ENCODE measurements at places on chromosomes 4 and X.

DNA sequence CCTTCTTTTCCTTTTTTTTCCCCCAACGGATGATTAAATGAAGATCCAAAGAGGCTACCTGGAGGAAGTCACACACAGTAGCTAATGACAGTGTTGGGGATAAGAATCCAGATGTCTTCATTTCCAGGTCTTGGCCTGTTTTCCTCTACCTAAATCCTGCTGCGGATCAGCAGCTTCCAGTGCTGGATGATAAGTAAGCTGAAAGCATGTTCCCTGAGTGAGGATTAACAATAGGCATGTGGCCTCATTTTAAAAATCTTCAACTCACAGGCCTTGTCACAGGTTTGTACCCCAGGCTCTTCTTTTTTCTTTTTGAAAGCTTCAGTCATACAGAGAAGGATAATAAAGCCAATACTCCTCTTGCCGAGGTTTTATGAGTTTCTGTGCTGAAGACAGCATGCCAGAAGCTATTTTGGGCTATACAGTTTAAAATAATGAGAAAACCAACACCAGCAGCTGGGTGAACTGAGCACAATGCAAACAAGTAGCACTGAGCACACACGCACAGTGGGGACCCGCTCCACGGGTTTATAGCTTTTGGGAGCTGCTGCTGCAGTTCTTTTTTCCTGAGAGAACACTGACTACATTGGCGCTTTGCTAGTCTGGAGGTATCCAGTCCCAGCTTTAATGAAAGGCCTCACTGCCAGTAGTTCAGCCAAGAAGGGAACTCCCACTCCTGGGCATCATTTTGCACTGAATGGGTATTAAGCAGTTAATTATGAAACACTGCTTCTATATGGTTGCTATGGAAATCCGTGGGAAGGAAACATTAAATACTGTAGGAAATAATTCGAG lies 184.2 kb upstream of the CTSO start:
- no peak for DNase-seq

DNA sequence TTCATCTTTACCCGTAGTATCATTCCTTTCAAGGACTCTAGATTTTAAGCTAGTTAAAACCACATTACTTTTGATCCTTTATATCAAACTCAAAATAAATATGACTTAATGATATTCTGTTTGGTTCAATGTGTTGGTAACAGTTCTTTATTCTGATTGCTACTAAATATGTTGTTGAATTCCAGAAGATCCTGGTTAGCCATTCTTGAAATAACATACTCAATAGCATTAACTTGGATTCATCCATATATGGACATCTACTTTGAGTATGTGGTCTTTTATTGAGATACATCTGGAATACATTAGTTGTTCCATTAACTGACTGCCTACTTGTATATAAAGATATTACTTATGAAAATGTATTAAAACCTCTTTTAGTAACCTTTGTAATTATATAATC lies 27.5 kb upstream of the PCDH18 start:
- DNase-seq: no peak

DNA sequence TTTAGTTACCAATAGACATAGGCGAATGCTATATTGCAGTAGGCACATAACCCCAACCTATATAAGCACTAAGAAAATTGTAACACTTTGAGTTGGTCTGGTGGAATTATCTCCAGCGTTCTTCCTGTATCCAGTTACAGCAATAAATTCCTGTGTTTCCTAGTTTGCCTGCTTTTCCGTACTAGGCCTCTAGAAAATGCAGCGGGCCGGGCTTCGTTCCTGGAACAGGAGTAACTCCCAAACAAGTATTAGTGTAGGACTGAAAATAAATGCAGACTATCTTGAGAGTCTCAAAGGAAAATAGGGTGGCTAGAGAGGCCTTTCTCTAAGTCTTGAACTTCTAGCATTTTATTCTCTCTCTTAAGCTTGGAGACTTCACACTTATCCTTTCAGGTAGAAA lies 159.8 kb downstream of the OR13H1 start:
- DNase-seq: no peak

GRCh38 chr4:94595880-94596483 lies 144.2 kb downstream of the PDLIM5 start:
- DNase-seq: no peak

GRCh38 chr4:166309286-166309685 lies 436.2 kb downstream of the TLL1 start:
- DNase-seq: no peak

GRCh38 chr4:176592976-176593670 lies 199.6 kb downstream of the VEGFC start:
- no peak for DNase-seq

- no peak for DNase-seq
Measured at GRCh38 chr4:6225469-6225868, 25.1 kb upstream of the JAKMIP1 start.

DNA sequence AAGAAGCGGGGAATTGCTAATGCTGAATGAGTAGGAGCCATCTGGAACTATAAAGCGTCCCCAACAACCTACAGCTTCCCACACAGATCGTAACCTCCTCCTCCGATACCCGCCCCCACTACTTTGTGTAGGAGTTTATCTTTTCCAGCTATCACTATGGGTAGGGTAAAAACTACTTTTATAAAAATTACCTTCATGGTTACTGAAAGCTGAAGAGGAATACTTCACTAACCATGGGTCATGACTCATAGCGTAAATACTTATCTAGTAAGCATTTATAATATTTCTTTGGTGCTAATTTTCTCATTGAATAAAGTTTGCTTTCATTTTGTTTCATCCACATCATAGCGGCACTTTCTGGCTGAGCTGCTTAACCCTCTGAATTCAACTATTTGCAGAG lies 79.4 kb upstream of the TNIP3 start:
- DNase-seq: no peak

DNA sequence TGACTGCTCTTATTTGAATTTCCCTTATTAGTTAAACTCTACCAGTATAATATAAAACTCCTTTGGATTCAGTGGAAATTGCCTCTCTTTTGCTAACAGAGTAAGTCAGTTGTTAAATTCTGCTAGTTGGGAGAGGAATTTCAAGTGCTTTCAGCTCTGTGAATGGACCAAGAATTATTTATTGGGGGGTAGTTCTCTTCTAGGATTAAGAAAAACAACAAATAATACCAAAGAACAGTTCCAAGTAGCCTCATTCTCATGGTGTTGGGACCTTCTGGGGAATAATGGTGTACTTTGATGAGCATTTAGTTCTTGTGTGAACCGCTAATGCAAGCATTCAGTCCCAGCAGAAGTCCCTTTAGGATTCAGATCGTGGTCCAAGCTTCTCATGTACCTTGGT lies 11.6 kb downstream of the SPARCL1 start:
- DNase-seq: no peak

- DNase-seq: no peak
Measured at GRCh38 chr4:43560047-43560446, 667.5 kb downstream of the GRXCR1 start.

DNA sequence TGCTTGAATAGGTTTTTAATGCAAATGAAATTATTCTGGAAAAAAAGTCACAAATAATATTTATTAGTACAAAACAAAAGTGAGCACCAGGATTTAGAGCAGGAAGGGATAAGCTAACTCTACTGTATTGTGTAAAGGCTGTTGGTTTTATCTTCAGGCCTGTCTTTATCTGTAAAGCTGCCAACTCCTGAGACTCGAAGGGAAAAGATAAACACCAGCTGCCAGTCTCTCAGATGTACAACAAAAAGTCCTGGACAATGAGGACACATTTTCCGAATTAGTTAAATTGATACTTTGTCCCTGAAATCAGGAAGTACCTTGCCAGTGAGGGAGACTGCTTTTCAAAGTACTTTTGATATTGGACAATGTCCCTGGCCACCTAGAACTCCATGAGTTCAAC lies 8.8 kb downstream of the DDX60 start:
- DNase-seq: no peak

- DNase-seq: no peak
Measured at GRCh38 chr4:165634766-165635165, 238.3 kb upstream of the TLL1 start.

GRCh38 chr4:112085156-112086035 lies 59.9 kb upstream of the FAM241A start:
- no peak for DNase-seq

DNA sequence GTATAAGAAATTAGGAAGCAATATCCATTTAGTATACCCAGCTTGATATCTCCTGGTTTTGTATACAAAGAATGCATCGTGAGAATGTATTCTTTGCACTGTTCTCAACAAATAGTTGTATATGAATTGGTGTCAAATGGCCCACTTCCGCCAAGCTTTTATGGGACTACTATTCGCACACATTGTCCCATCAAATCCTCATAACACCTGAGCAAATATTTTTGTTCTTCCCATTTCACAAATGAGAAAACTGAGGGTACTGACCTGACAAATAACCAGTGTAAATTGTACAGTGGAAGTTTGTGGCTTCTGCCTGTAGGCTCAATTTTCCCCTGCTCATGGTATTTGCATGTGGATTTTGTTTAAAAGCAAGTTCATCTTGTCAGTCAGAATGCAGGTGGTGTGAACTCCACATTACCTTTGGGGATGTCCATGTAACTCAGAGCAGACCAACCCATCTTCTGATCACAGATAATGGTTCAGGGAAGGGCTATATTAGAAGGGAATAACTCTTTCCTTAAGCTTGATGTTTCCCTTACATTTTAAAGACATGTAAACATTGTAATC lies 51.5 kb upstream of the FAM241A start:
- no peak for DNase-seq

DNA sequence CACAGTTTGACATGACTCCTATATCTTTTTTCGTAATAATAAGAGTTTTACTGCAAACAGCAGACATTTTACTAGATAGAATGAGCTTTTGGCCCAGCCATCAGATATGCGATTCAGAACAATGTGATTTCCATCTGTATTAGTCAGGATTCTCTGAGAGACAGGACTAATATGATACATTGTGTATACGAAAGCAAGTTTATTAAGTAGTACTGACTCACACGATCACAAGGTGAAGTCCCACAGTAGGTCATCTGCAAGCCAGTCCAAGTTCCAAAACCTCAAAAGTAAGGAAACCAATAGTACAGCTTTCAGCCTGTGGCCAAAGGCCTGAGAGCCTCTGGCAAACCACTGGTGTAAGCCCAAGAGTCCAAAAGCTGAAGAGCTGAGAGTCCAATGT lies 24.1 kb downstream of the CXCL8 start:
- no peak for DNase-seq

DNA sequence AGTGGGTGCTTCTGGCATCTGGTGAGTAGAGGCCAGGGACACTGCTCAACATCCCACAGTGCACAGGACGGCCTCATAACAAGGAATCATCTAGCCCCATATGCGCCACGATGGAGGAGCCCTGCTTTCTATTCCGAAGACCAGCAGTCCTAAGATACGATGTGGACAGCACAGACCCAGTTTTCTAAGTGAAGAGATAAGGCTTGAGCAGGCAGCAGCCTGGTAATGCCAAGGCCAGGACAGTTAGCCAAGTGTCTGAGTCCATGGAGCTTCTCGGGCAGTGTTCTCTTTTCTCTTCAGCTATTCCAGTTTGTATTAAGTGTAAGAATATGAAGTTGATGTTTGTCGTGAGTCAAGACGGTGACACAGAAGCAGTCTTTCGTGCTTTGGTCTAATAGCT lies 112.7 kb downstream of the TBL1X start:
- DNase-seq: no peak

GRCh38 chr4:60396341-60397049 lies 803.6 kb upstream of the ADGRL3 start:
- DNase-seq: no peak

GRCh38 chrX:140092121-140092520 lies 126.8 kb upstream of the CXorf66 start:
- DNase-seq: no peak

- DNase-seq: no peak
Measured at GRCh38 chr4:78308517-78308916, 243.1 kb upstream of the ANXA3 start.

GRCh38 chr4:5043579-5043978 lies 7.7 kb upstream of the STK32B start:
- no peak for DNase-seq

GRCh38 chrX:906586-906985 lies 276.0 kb downstream of the SHOX start:
- DNase-seq: no peak

- no peak for DNase-seq
Measured at GRCh38 chr4:185370268-185370949, 25.3 kb downstream of the LRP2BP start.

- no peak for DNase-seq
Measured at GRCh38 chr4:6663596-6664393, 23.3 kb downstream of the MRFAP1 start.

DNA sequence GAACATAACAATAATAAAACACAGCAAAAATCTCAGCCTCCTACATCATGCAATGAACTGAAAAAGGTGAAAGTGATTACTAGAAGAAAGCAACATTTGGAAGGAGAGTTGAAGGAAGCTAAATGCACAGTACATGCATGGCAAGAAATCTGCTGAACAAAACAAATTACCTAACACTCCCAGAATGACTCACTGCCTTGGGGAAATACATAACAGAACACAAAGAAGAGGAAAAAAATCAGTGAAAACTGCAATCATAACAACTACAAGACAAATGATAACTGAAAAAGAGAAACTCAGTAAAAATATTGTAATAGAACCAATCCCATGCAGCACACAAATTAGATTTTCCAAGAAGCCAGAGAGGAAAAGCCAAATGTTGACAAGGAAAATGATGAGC lies 1513.2 kb downstream of the ARAP2 start:
- DNase-seq: no peak

DNA sequence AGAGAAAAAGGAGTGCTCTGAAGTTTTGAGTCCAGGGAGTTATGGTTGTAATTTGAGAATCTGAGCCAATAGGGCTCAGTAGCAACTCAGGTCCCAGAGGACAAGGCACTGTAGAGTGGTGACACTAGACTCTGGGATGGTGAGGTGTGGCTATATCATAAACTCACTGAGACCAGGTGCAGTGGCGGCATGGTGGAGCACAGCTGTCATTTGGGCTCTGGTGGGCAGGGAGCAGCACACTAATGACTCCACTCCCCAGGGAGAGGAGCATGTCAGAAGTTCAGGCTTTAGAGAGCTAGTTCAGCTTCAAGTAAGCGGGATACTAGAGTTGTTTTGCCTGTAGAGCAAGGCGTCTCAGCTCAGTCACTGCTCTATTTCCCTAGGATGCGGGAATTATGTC lies 165.4 kb upstream of the USP38 start:
- DNase-seq: no peak

DNA sequence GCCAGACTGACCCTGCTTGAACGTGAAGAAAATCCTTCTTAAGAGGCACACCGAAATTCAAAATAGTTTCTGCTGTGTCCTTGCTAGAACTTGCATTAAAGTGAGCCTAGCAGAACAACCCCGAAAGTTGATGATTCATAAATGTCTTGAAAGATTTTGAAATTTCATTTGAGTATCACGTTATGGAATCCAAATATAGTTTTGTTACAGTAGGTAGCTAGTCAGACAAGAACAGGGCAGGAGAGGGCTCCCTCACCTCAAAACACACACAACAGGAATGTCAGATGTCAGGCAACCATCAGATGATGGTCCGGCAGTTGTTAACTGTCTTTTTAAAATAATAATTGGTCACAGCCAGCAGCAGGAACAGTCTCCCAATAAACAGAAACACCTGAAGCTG lies 259.6 kb upstream of the GNPDA2 start:
- no peak for DNase-seq

- DNase-seq: no peak
Measured at GRCh38 chr4:2135083-2135482, 76.0 kb downstream of the NAT8L start.
